ENCODE measurements at places on chromosomes 16 and 17.

DNA sequence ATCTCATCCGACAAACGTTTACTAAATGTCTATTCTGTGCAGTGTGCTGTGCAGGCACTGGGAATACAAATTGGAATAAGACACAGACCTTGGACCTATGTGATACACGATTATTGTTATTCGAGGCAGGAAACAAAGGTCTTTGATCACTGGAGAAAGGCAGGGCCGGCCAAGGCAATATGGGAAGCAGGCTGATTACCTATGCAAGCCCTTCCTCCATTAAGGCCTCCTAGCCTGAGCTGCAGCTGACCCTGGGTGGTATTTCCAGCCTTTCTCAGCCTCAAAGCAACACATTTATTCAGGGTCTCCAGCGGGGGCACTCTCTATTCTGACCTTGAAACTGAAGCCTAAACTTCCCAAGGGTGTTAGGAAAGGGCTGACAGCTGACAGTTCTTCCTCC is 13.4 kb downstream of the ST6GALNAC1 start:
- no peak for DNase-seq

GRCh38 chr17:45001310-45001709 is 33.2 kb upstream of the C1QL1 start:
- no peak for DNase-seq

DNA sequence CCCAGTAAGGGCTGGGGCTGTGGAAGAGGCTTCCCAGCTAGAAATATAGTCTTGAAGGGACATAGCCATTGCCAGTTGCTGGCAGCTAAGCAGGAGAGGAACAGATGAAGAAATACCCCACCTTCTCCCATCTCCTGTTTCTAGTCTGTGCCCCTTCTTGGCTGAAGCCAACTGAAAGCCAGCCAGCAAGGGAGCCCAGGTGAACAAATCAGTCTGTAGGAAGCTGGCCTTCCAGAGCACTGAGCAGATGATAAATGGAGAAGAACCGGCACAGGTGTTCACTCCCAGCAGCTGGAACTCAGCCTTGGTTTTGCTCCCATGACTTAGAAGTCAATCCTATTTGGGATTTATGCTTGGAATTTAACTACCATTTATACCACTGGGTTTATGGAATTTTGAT is 69.2 kb upstream of the DHX40 start:
- DNase-seq, result no peak

DNA sequence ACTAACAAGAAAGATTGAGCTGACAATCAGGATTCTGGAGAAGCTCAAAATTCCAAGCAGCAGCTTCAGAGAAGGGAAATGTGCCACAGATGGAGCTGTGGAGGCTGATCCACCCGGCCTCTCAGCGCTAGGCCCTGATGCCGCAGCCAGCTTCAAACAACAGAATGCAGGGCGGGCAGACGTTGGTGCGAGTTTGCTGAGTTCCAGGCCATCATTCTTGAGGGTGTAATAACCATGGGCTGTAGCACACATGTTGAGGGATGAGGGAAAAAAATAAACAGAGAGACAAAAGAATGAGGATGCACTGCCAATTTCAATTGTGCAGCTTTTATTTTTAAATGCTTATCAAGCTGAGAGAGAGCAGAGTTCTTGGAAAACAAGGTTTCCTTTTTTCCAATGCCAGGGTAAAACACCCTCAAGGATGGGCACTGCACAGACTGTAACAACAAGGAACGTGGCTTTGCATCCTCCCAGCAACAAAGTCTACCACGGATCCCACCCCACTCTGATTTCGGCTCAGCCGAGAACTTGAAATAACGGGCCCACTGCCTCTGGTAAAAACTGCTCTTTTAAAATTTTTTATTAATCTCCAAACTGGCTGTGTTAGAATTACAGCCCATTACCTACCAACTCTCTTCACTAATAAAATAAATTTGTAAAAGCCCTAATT is 90.2 kb downstream of the SMG6 start:
- DNase-seq, result no peak

- DNase-seq, result no peak
Measured at GRCh38 chr16:4888428-4889135, 41.3 kb downstream of the UBN1 start.

DNA sequence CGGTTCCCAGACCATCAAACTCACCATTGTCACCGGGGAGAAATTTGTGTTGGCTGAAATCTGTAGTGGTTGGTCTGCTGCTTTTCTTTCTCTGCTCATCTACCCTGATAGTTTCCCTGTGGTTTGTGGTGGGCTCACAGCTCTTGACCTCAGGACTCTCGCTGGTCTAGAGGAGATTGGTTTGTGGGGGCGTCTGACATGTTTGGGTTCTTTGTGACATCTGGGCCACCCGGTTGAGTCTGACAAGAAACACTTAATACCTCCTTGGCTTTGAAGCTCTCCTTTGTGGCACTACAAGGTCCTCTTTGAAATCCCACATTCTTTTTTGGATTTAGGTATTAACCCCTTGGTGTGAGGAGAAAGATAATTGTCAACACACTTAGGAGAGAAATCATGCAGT is 662.0 kb downstream of the WWOX start:
- no peak for DNase-seq

DNA sequence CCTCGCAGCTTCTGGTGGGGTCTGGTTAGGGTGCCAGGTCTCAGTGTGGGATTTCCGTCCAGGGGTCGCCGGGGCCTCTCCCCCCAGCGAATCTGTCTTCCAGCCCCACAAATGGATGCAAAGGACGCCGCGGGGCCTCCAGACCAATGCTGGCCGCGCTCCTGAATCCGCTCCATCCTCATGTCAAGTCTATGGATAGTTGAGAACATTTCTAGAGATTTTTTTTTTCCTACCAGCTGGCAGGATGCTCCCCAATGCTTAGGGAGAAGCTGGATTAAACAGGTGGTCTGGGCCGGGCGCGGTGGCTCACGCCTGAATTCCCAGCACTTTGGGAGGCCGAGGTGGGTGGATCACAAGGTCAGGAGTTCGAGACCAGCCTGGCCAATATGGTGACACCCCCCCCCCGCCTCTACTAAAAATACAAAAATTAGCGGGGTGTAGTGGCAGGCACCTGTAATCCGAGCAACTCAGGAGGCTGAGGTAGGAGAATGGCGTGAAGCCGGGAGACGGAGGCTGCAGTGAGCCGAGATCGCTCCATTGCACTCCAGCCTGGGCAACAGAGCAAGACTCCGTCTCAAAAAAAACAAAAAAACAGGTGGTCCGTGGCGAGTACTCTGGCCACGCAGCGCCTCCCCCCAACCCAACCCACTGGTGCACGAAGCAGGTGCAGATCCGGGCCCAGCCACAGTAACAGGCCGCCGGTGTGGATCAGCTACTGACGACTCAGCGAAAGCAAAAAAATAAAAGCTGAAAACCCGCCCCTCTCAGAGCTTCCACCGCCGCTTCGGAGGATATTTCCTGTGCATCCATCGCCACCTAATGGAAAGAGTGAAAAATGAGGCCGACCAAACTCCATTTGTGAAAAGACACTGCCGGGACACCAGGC is 1.1 kb upstream of the NXN start:
- DNase-seq, result peak; percentile 91

DNA sequence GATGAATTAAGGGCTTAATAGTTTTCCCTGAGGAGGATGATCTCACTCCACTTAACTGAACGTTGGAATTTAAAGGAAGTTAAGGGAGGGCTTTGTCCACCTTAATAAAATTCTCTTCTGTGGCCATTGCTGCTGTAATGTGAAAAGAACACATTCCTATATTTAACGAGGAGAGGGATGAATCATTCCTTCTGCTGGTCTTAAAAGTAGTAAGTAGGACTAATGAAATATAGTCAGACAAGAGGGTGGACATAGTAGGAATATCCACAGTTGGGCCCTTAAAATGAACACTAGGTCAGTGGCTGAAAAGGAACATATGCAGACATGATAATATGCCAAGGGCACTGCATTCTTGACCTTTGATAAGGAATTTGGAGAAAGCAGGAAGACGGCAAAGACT is 405.6 kb downstream of the PMP22 start:
- no peak for DNase-seq

- DNase-seq, result no peak
Measured at GRCh38 chr17:77227461-77228240, 86.9 kb downstream of the SEC14L1 start.

GRCh38 chr17:39219647-39220154 is 6.0 kb downstream of the STAC2 start:
- DNase-seq, result no peak

DNA sequence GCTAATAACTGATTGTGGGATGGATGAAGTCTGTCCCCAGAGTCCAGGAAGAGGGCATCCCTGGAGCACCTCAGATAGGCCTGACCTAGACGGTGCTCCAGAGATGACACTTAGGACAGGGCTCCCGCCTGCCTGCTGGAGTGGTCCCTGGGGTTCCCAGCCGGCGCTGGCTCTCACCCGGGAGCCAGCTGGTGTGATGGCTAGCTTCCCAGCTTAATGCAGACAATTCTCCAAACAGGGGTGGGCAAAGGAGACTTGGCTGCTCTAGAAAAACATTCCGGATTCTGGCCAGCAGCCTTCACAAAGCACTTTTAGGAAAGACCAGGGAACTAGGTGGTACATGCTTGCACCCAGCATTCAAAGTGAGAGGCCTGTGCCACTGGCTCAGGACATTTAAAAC is 18.6 kb downstream of the ACE start:
- DNase-seq, result no peak

DNA sequence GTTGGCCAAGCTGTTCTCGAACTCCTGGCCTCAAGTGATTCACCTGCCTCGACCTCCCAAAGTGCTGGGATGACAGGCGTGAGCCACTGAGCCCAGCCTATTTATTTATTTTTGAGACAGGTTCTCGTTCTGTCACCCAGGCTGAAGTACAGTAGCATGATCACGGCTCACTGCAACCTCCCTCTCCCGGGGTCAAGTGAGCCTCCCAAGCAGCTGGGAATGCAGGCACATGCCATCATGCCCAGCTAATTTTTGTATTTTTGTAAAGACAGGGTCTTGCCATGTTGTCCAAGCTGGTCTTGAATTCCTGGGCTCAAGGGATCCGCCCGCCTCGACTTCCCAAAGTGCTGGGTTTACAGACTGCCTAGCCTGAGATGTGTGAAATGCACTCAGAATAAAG is 10.2 kb upstream of the SEC14L1 start:
- DNase-seq, result no peak

GRCh38 chr17:2093349-2093748 is 38.4 kb downstream of the HIC1 start:
- no peak for DNase-seq

DNA sequence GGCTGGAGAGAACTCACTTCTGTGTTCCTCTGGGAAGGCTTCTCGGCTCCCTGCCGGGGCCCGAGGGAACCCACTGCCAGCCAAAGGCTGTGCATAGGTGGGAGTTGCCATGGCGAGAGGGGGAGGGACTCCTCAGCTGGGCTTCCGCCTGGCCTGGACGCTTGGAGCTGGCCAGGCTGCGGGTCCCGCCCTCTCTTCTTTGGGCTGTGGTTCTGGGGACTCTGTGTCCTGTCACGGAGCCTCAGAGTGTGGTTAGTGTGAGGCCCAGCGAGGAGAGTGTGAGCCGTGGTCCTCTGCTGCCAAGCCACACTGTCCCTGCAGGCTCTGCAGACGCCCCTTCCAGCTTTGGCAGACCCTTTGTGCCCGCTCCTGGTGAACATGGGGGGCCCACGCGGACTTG is 123.1 kb downstream of the OR1D5 start:
- DNase-seq, result no peak

GRCh38 chr17:57869617-57870282 is 19.9 kb upstream of the MRPS23 start:
- DNase-seq, result no peak

- DNase-seq, result no peak
Measured at GRCh38 chr16:12324152-12324551, 347.6 kb downstream of the SNX29 start.

- peak; percentile 11 for DNase-seq
Measured at GRCh38 chr16:55257966-55258613, 65.9 kb upstream of the IRX6 start.

GRCh38 chr17:50708050-50709000 is 611 bp upstream of the ANKRD40 start:
- peak; percentile 22 for DNase-seq

DNA sequence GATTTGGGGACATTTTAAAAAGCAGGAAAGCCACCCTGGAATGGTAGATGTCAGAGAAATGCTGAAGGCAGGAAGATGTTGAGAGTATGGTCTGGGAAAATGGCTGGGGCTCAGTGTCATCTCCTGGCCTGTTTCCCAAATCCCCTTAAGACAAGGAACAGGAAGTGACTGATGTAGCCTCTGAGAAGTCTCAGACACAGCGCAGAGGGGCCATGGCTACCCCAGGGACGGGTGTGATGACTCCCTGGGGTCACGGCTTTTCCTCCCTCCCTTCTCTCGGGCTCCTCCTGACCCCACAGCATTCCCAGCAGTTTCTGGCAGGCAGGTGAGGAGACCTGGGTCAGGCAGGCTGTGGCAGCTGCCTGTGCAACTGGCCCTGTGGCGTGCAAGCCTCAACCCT is 45.4 kb downstream of the RAP1GAP2 start:
- no peak for DNase-seq

DNA sequence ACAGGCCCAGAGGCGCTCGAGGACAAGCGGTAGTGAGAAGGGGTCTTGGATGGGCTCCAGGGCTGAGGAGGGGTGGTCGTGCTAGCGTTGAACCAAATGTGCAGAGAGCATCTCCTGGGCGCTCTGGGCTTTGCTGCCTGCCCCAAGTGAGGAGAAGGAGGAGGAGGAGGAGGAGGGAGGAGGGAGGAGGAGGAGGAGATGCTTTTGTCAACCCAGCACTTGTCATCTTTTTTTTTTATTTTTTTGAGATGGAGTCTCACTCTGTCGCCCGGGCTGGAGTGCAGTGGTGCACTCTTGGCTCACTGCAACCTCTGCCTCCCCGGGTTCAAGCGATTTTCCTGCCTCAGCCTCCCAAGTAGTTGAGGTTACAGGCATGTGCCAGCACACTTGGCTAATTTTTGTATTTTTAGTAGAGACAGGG is 59.8 kb downstream of the PGS1 start:
- DNase-seq, result no peak

GRCh38 chr17:19501219-19501618 is 32.4 kb upstream of the SLC47A1 start:
- DNase-seq, result no peak

DNA sequence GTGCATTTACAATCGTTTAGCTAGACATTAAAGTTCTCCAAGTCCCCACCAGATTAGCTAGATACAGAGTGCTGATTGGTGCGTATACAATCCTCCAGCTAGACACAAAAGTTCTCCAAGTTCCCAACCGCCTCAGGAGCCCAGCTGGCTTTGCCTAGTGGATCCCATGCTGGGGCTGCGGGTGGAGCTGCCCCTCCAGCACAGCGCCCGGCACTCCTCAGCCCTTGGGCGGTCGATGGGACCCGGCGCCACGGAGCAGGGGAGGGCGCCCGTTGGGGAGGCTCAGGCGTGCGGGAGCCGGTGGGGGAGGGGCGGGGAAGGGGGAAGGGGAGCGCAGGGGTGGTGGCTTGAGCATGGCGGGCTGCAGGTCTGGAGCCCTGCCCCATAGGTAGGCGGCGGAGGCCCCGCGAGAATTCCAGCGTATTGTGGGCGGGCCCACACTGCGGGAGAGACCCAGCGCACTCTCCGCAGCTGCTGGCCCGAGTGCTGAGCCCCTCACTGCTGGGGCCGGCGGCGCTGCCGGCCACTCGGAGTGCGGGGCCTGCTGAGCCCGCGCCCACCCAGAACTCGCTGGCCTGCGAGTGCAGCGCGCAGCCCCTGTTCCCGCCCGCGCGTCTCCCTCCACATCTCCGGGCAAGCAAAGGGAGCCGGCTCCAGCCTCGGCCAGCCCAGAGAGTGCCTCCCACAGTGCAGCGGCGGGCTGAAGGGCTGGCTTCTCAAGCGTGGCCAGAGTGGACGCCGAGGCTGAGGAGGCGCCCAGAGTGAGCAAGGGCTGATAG is 907.5 kb downstream of the CDH8 start:
- no peak for DNase-seq

- DNase-seq, result no peak
Measured at GRCh38 chr16:81445143-81445961, 744 bp downstream of the CMIP start.

GRCh38 chr17:50122945-50123344 is 7.0 kb downstream of the SAMD14 start:
- no peak for DNase-seq

All from SHP77 (cell line).